Esophagus squamous epithelium (tissue), 5 donors: ENCODE measurements at places on chromosomes 13 and 19. TPM values are rescaled to one million over a fixed set of nuclear protein-coding genes. Genes with fewer than 3 reads are reported as not detected.

- DNase-seq = no peak
These were observed 75.1 kb downstream of the SLC15A1 start for GRCh38 chr13:98677398-98677797.

- DNase-seq = no peak
These were observed 122.5 kb downstream of the GPC5 start for GRCh38 chr13:91520952-91521351.

- DNase-seq = no peak
These were observed 25.0 kb downstream of the HSPH1 start for GRCh38 chr13:31136724-31137123.

- no peak for DNase-seq
These were observed 3.0 kb downstream of the CD209 start for GRCh38 chr19:7744199-7744786.

DNA sequence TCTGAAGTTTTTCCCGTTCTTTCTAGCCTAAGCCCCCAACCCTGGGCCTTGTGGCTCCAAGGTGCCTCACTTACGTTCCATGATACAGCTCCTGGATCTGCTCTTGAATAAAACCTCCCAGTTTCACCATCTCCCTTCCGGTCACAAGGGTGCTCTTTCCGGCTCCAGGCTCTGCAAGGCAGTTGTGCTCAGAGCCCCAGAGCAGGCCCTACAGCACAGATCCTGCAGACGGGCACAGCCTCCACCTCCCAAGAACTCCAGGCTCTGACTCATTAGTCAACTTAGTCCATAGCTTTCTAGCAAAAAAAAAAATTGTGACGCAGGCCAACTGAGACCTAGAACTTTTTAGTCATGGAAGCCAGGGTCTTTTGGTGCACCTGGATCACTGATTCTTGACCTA lies 33.9 kb upstream of the SLC7A10 start:
- DNase-seq = no peak

Gene FREM2
- 0.13 TPM for total RNA-seq

GRCh38 chr13:113922412-113923118 lies 51.3 kb downstream of the C13orf46 start:
- no peak for DNase-seq

GRCh38 chr13:40401911-40402776 lies 264.3 kb downstream of the FOXO1 start:
- DNase-seq = peak; percentile 69

Gene ICAM1
- total RNA-seq = 9.3 TPM

DNA sequence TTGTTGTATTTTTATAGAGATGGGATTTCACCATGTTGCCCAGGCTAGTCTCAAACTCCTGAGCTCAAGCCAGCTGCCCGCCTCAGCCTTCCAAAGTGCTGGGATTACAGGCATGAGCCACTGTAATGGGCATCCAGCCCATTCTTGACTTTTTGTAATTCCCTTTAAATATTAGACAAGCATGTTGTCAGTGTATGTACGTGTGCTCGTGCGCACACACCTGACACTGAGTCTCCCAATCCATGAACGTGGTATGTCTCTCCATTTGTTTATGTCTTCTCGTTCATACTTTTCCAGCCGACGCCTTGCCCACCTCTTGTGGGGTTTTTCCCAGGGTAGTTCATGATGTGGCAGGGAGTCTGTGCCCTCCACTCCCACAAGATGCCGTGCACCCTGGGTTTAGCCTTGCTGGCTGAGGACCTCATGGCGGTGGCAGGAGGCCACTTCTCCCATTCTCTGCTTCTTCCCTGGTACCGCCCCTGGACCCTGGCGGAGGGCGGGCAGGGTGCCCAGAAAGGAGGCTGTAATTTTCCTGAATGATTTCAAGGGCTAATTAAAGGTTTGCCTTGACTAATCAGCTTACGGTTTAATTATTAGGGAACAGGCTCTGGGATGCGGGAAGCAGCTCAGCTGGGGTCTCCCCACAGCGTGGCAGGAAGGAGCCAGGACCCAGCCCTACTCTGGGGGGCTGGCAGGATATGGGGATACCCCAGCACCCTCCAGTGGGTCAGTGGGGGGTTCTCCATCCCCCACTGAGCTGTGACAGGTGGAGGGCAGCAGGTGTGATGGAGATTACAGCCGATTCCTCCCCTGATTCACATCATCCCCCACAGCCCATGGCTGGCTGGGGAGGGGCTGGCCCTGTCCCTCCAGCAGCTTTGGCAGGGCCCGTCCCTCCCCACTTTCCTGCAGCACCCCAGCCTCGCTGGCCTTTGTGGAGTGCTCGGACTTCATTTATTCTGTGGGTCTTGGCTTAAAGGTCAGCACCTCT lies 12.9 kb downstream of the PAK4 start:
- DNase-seq = no peak

GRCh38 chr19:32924200-32924599 lies 47.6 kb downstream of the CEP89 start:
- DNase-seq = no peak

DNA sequence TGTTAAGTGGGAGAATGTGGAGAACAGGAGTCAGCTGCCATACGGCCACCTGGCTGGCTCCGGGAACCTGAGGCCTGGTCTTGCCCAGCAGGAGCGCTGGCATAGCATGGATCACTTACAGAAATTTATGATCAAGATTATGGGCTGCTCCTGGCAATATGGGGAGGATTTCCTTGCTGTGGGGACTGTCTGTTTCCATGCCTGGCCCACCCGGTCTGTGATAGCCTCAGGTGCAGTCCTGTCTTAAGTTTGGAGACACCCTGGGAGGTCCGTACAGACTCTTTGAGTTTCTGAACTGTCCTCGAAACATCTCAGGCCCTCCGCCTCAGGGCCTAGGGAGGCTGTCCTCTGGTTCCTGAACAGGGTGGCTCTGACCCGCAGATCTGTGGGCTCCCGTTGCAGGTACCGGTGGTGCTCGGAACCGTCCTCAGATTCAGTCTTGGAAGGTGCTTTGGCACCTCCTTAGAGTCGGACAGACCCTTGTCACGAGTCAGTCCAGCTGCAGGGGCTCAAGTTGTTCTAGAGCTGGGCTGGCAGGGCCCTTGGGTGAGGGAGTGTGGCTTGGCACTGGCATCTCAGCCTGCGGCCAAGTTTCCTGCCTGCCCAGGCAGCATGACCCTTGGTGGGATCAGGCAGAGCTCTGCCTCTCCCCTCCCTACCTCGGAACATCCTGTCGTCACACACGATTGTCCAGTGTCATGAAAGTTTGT lies 4.9 kb downstream of the TFDP1 start:
- DNase-seq = no peak

GRCh38 chr19:19406878-19407632 lies 1.6 kb downstream of the GATAD2A start:
- DNase-seq = no peak

Gene PSG1
- total RNA-seq = not detected

GRCh38 chr13:98309569-98310335 lies 132.7 kb upstream of the RNF113B start:
- no peak for DNase-seq

- no peak for DNase-seq
These were observed 292.2 kb upstream of the SLC10A2 start for GRCh38 chr13:103358255-103358932.

Gene RHPN2
- 1.6 TPM for total RNA-seq
